ENCODE measurements at places on chromosomes 1 and 21.

GRCh38 chr1:28781305-28781704, 30.7 kb upstream of the OPRD1 start:
- no peak for DNase-seq

DNA sequence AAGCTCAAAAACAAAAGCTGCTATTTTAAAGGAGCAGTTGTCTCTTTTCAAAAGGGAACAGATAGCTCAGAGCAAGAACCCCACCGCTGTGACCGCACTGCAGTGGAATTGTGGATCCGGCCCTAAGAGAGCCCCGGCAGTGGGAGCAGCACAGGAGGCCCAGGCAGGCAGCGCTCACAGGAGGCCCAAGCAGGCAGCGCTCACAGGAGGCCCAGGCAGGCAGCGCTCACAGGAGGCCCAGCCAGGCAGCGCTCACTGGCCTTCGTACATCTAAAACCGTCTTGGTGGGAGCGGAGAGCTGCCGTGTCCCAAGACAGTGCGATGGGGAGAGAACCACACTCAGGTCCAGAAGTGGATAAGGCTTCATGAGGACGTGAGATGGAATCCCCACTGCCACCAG, 4.0 kb downstream of the TFF3 start:
- peak; percentile 47 for DNase-seq

DNA sequence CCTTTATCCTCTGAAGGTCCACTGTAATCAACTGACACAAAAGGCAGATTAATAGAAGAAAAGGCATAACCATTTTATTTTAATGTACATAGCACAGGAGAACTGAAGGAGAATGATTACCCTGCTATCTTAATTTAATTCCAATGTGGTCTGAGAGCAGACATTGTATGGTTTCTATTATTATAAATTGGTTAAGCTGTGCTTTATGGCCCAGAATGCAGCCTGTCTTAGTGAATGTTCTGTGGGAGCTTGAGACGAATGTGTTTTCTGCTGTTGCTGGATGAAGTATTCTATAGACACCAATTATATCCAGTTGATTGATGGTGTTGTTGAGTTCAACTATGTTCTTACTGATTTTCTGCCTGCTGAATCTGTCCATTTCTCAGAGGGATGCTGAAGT, 25.0 kb upstream of the SLC2A1 start:
- DNase-seq: no peak

DNA sequence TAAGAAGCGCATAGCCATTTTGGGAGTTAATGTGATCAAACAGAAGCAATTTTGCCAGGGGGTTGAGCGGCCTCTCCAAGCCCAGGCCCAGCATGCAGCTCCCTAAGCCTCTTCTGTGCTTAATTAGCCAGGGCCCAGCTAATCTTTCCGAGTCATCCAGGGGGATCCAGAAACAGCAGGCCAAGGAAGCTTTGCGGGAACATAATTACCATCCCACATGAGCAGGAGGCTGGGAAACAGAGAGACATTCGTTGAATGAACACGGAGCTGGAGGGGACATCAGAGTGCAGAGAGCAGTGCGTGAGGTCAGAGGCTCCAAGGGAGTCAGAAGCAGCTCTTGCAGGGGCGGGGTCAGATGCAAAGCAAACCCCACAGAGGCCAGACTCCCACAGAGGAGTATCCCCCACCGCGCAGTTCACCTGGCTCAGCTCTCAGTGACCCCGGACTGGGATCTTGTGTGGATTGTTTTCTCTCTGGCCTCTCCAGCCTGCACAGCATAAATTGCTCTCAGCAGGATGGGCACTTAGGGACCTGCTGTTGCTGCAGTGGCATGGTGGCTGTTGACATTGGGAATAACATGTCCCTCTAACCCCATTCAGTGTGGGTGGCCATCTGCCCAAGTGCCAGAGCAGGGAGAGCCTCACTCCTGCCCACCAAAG, 657.4 kb downstream of the AJAP1 start:
- DNase-seq: peak; percentile 68

DNA sequence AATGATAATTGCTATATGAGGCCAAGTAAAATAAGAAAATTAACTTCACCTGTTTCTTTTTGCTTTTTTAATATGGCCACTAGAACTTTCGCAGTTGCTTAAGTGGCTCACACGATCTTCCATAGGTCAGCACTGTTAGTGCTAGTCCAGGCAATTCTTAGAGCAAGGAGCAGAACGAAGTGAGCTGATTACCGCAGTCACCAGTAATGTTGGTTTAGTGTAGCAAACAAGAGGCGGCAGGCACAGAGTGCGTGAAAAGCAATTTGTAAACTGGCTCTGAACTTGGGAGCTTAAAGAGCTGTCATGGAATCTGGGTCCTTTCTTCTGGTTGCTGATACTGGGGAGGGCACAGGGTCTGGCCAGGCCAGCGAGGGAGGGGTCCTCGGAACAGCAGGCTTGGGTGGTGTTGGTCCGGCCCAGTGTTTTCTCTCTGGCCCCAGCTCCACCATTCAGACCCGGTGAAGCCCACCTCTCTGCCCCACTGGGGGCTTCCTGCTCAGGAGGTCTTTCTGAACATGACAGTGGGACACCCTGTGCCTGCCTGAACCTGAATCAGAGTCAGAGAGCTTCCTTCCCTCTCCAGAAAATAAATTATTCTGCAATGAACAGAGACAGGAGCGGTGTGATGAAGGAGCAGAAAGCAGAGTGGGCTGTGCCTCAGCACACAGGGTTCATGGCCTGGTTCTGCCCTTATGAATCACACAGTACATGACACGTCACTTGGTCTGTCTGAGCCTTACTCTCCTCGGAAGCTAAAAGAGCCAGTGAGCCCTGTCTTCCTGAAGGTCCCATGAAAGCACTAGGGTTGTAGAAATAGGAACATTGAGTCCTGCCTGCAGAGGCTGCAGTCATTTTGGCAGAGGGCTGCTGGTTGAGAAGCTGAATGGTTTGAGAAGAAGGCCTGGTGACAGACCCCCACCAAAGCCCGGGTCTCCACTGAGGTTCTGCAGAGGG, 11.9 kb downstream of the ETS2 start:
- no peak for DNase-seq

- DNase-seq: no peak
These were observed 22.0 kb upstream of the KCTD3 start for GRCh38 chr1:215545096-215545495.

DNA sequence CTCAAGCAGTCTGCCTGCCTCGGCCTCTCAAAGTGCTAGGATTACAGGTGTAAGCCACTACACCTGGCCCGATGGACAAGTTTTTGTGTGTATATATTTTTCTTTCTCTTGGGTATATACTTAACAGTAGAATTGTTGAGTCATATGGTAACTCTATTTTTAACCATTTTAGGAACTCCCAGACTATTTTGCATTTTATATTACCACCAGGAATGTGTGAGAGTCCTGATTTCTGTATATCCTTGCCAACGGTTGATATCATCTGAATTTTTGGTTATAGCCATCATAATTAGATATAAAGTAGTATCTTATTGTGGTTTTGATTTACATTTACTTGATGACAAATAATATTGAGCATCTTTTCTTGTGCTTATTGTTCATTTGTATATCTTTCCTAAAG, 20.7 kb downstream of the FNBP1L start:
- no peak for DNase-seq

DNA sequence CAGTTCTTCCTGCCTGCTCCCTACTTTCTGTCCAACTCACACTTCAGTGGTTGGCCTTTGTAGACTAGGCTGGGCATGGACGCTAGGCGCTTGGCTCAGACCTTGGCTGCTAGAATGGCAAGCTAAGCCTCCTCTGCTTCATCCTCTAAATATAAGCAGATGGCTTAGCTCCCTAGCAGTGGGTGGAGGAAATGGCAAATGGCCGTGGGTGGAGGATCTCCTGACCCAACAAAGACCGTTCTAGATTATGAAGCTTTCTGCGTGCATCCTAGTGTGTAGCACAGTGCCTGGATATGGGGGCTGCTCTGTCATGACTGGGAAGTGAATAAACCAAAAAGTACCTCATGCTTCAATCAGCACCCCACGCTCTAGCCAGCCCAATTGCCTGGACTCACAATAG, 10.4 kb upstream of the ETV3L start:
- DNase-seq: no peak

- DNase-seq: no peak
These were observed 11.3 kb downstream of the C1orf116 start for GRCh38 chr1:207021139-207021861.

- DNase-seq: no peak
These were observed 20.9 kb downstream of the RWDD3 start for GRCh38 chr1:95254959-95255358.

DNA sequence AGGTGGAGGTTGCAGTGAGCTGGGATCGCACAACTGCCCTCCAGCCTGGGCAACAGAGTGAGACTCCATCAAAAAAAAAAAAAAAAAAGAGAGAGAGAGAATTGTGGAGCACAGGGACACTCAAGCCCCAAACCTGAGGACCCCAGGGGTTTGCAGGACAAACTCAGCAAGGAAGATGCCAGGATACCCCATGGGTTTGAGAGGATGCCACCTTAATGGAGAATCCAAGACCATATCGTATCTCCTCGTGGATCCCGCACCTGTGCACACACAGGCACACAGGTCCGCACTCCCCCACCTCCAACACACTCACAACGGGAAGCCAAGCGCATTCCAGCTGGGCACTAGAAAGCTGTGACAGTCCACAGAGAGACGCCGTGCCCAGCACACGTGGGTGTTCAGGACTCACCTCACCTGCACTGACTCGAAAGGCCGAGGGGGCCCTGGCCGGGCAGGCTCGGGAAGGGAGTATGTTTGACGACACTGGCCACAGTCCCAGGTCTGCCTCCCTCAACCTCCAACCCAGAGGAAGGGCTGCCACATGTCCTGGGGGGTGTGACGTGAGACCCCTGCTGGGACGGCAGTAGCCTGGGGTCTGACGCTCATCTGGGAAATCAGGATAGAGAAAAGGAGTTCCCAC, 11.1 kb downstream of the CHD5 start:
- no peak for DNase-seq

DNA sequence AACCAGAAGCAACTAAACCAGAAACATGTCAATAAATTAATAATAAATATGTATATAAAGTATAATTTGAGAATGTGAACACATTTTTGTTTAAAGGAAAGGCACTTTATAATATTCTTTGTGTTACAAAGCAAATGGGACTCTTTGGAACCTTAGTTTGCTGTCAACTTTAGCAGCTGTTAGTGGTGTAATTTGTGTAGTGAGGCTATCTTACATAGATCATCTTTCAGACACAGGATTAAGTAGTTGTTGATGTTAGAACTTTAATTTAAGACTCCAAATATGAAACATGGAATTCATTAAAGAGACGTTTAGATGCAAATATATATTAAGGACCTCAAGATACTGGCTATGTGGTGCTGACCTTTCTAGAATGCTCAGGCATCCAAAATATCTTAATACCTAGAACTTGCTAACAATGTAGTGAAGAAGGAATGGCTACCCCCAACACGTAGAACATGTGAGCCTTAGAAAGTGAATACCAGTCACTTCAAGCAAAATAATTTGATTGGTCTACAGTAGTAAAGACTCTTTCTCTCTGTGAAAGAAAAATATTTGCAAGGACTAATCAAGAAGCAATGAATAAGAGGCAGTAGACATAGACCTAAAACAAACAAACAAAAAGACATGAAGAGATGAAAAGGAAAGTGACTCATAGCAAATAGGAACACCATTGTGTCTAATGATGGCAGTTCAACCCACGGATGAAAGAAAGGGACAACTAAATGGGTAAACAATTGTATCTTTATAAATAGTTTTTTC, 811.4 kb downstream of the USP25 start:
- no peak for DNase-seq

GRCh38 chr1:90274376-90274775, 279.5 kb downstream of the ZNF326 start:
- no peak for DNase-seq

GRCh38 chr1:117622726-117623125, 16.9 kb downstream of the TENT5C start:
- no peak for DNase-seq

DNA sequence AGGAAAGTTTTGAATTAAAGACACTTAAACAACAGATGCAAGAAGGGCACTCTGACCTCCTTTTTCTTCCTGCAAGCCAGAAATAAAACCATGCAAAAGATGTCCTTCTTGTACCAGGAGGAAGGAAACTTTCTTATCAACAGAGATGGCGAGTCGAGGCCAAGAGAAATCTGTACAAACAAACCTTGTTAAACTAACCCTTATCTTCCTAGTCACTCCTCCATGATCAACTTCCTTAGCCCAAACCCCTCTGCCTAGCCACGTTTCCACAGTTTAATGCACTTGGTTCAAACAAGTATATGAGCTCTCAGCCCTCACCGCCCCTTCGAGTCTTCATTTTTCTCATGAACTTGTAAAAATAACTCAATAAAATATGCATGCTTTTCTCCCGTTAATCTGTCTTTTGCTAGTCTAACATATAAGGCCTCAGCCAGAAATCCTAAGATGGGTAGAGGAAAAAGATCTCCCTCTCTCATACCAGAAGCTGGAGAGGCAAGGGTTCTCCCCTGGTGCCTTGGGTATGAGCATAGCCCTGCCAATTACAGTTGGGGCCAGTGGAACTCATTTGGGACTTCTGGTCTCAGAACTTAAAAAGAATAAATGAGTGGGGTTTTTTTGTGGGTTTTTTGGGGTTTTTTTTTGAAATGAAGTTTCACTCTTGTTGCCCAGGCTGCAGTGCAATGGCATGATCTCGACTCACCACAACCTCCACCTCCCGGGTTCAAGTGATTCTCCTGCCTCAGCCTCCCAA, 141.7 kb upstream of the SOD1 start:
- no peak for DNase-seq

- DNase-seq: no peak
These were observed 14.6 kb upstream of the MUTYH start for GRCh38 chr1:45354838-45355237.

- DNase-seq: no peak
These were observed 480.4 kb upstream of the USP24 start for GRCh38 chr1:55695552-55695951.

GRCh38 chr1:98055457-98055856, 134.6 kb upstream of the DPYD start:
- DNase-seq: no peak

All from mesenteric fat pad (tissue), 1 donor.